Fibroblast of skin of scalp (primary cell): ENCODE measurements at places on chromosomes 5 and 9.

- DNase-seq = no peak
Observed at GRCh38 chr9:92648474-92648971, 21.4 kb downstream of the IPPK start.

- peak; percentile 25 for DNase-seq
Observed at GRCh38 chr9:112299514-112299913, 33.9 kb downstream of the PTBP3 start.

GRCh38 chr9:26131886-26132285, 453.6 kb upstream of the TUSC1 start:
- peak; percentile 45 for DNase-seq

DNA sequence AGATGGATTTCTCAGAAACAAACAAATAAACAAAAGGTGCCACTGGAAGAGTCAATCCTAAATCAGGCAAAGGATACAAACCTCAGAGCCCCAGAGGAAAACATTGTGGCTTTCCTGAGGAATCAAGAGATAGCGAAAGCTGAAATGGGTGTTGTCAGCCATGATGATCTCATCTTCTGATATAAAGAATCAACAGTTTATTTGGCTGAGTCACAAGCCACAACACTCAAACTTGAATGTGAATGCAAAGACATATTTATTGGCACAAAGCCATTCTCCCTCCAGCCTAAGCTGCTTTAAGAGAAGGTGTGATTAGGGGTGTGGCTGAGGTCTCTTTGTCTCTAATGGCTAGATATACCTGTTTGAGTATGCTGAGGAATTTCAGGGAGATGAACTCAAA, 73.3 kb upstream of the NREP start:
- DNase-seq = peak; percentile 89

DNA sequence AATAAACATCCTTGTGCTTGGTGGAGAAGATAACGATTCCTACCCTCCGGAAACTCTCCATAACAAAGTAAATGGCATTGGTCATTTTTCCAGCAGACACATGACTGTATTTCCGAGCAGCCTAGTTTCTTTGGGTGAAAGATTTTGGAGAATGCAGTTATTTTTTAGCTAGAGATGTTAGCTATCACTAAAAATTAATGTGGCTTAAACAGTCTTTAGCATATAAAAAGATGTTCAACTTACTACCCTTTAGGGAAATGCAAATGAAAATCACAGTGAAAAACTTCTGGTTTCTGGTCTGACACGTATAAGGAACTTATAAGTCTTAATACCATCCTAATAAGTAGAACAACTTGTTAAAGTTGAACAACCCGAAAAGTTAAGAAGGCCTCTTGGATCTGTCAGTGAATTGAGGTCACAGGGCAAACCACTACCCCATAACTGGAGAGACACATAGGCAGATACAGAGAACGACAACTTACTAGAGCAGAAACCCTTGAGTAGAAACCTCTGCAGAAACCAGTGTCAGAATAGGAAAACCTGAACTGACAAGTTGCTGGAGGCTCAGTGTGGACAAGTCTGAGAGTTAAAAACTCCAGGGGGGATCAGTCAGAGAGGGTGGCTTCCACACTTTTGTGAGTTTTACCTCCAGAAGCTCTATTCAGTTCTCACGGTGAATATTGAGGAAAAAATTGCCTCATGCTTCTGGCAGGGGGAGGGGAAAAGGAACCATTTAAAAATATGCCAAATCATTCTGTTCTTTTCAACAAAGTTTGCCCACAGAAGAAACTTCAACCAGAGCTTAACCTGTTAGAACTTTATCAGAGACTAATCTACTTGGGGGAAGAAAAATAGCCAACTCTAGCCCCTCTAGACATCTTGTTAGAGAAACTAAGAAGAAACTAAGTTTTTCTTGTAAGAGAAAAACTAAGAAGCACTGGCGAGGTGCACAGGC, 325.2 kb upstream of the RPS23 start:
- no peak for DNase-seq

- no peak for DNase-seq
Observed at GRCh38 chr5:147879784-147880183, 1.3 kb downstream of the SCGB3A2 start.

GRCh38 chr9:79977074-79977435, 405.3 kb downstream of the TLE4 start:
- DNase-seq = no peak

- no peak for DNase-seq
Observed at GRCh38 chr5:67115246-67115645, 81.4 kb downstream of the CD180 start.
